ENCODE measurements at places on chromosomes 13 and 19.

DNA sequence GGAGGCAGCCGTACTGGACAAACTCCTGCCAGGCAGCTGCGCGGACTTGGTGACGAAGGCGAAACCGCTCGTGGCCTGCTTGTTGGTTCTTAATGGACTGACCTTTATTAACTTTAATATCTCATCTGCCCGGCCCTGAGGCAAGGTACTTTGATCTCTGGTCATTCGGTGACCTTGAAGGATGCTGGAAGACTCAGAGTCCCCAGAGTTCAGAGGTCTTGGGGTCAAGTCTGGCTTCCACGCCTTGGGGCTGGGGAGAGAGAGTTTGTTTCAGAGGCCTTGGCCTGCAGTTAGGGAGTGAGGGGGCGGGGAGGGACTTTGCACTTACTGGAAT is 9.6 kb upstream of the EMC10 start:
- no peak for DNase-seq

- peak; percentile 35 for DNase-seq
These were observed 82.6 kb downstream of the KATNAL1 start for GRCh38 chr13:30224732-30225131.

DNA sequence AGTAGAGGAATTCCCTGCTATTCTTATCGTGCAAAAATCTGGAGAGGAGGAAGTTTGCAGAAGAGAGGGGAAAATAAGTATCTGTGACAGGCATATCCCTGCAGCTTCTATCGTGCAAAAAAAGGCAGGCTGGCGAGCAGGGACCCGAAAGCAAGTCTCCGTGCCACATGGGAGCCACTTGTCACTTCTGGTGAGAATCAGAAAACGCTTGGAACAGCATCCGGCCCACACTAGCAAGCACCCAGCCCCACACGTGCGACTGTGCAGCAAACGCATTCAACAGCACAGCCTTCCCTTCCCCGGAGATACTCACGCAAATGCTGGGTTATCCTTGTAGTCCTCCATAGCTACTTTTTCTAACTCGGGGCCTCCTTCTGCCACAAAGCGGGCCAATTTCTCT is 16.9 kb downstream of the SUGP1 start:
- no peak for DNase-seq

GRCh38 chr19:43619262-43620060 is at the start of gene ZNF428:
Gene ZNF428, minus strand, starts transcription at chr19:43619629. Its CDS starts 5,325 bp downstream, at chr19:43614304.
- DNase-seq = peak; percentile 90

DNA sequence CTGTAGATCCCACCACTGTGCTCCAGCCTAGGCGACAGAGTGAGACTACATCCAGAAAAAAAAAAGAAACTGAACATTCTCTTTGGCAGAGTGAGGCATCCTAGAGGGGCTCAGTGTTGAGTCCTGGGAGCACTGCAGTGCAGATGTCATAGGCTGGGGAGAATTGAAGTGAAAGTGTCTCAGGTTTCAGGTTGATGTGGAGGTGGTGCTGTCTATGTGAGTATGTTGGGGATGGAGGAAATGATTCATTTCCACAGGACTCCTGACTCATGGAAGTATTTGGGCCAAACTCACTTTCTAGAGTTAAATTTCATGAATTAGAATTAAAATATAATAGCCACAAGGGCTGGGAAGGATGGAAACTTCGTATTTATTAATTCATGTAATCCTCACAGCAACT is 134.4 kb upstream of the TSC22D1 start:
- peak; percentile 84 for DNase-seq

GRCh38 chr19:2229103-2230032 is 6.8 kb downstream of the PLEKHJ1 start:
- no peak for DNase-seq
